ENCODE measurements at places on chromosomes 5 and 9. TPM values are rescaled to one million over a fixed set of nuclear protein-coding genes. Genes with fewer than 3 reads are reported as not detected.

- no peak for DNase-seq
- H3K27me3 ChIP-seq = no peaks in the 10 kb centered on the region
- H3K4me1 ChIP-seq = no peaks in the 10 kb centered on the region
- no peaks in the 10 kb centered on the region for H3K36me3 ChIP-seq
Measured at GRCh38 chr5:141412854-141413539, at the start of gene PCDHGA10. PCDHGA10 (plus strand) TSS chr5:141412987; CDS start chr5:141413176, 189 bp downstream.

Gene DNM1
- 36.0 TPM for total RNA-seq

GRCh38 chr5:148970228-148970627 lies 92.6 kb downstream of the SH3TC2 start:
- peaks cover 20% of the 10 kb centered on the region for H3K4me1 ChIP-seq
- peak; percentile 87 for DNase-seq
- H3K27me3 ChIP-seq = no peaks in the 10 kb centered on the region
- H3K36me3 ChIP-seq = no peaks in the 10 kb centered on the region
- no peak overlapping the region for H3K4me3 ChIP-seq

GRCh38 chr5:125215593-125215992 lies 469.2 kb upstream of the ZNF608 start:
- H3K4me1 ChIP-seq = no peaks in the 10 kb centered on the region
- no peak overlapping the region for H3K4me3 ChIP-seq
- H3K27me3 ChIP-seq = no peaks in the 10 kb centered on the region
- no peak for DNase-seq

Gene CLK4
- 39.0 TPM for total RNA-seq

GRCh38 chr5:80041527-80041926 lies 6.4 kb downstream of the THBS4 start:
- no peak overlapping the region for H3K27ac ChIP-seq
- H3K4me1 ChIP-seq = no peaks in the 10 kb centered on the region
- no peak overlapping the region for H3K4me3 ChIP-seq
- DNase-seq = no peak

DNA sequence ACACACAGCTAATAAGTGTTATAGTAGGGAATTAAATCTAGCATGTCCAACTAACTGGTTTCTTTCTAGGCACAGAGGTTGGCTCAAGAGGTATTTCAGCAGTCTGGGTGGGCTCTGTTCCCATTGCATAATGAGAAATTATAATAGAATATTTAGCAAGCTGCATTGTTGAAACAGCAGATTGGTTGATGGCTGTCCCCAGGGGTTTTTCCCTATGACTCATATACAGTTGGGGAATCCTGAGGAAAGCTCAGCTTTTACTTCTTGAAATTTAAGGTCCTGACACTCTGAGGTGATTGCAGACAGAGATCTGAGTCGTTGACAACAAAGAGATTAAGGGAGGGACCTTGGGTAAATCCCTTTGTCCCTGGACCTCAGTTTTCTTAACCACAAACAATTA lies 38.3 kb upstream of the TNFSF8 start:
- no peaks in the 10 kb centered on the region for H3K4me1 ChIP-seq
- no peaks in the 10 kb centered on the region for H3K36me3 ChIP-seq
- H3K27ac ChIP-seq = no peak overlapping the region
- no peak for DNase-seq

DNA sequence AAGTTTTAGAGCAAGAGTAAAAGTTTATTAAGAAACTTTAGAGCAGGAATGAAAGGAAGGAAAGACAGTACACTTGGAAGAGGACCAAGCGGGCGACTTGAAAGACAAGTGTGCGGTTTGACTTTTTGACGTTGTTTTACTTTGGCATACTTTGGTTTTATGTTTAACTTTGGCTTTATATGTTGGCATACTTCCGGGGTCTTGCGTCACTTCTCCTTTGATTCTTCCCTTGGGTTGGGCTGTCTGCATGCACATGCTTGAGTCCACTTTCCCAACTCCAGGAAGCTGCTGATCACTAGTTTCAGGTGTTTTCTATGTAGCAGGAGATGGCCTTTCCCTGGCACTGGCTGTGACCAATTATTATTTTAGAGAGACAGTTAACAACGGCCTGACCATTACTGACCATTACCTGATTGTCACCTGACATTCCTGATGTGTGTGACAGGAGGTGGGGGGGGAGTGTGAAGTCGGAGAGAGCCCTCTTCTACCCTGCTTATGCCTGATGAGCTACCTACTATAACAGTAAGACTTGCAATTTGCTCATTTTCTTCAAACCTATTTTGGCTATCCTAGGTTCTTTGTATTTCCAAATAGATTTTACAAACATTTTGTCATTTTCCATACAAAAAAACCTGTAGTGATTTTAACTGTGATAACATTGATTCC lies 45.5 kb downstream of the TNFSF8 start:
- no peaks in the 10 kb centered on the region for H3K36me3 ChIP-seq
- H3K27me3 ChIP-seq = no peaks in the 10 kb centered on the region
- no peak overlapping the region for H3K4me3 ChIP-seq
- H3K4me1 ChIP-seq = no peaks in the 10 kb centered on the region

GRCh38 chr5:149240354-149240998 lies 31.2 kb upstream of the AFAP1L1 start:
- no peak overlapping the region for H3K4me3 ChIP-seq
- no peaks in the 10 kb centered on the region for H3K36me3 ChIP-seq
- H3K27me3 ChIP-seq = no peaks in the 10 kb centered on the region
- no peaks in the 10 kb centered on the region for H3K4me1 ChIP-seq
- no peak overlapping the region for H3K27ac ChIP-seq
- DNase-seq = no peak

Gene PCDHGA7
- 10.8 TPM for total RNA-seq

DNA sequence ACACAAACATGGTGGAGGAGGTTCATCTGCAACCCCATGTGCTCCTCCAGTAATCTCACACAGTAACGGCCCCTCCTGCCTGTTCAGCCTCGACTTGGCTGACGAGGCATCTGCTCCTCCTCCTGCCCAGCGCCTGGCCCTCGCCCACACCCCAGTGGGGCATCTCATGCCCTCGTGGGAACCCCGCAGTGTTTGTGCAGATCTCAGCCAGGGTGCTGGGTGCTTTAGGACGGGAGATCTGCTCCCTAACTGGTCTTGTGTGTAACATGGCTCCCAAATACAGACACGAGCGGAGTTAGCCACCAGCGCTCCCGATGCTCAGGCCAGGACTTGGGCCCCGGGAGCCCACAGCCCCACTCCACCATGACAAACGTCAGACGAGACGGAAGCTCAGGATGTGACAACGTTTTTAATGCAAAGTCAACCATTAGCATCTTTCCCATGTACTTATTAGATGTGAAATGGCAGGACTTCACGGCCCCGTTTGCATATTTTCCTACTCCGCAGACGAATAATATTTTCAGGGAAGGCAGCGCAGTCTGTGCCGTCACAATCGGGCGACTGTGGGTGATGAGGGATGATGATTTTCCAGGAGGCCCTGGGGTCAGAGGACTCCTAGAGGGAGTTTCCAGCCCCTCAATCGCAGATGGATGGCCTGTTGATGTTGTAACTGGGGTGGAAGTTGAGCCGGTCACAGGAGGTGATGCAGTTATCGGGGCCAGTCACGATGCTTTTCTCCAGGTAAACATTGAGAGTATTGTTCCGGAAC lies 5.5 kb upstream of the MRPS2 start:
- H3K27me3 ChIP-seq = no peaks in the 10 kb centered on the region
- no peak overlapping the region for H3K27ac ChIP-seq

GRCh38 chr5:170745481-170746071 lies 37.9 kb upstream of the GABRP start:
- peaks cover 6% of the 10 kb centered on the region for H3K4me1 ChIP-seq
- peak; percentile 69 for DNase-seq
- no peak overlapping the region for H3K4me3 ChIP-seq
- no peaks in the 10 kb centered on the region for H3K27me3 ChIP-seq

Gene ADRB2
- 9.5 TPM for total RNA-seq

- no peaks in the 10 kb centered on the region for H3K36me3 ChIP-seq
- H3K4me3 ChIP-seq = no peak overlapping the region
- no peak overlapping the region for H3K27ac ChIP-seq
Measured at GRCh38 chr5:58133631-58134296, 326.1 kb downstream of the PLK2 start.

Gene MAP1B
- 271 TPM for total RNA-seq

DNA sequence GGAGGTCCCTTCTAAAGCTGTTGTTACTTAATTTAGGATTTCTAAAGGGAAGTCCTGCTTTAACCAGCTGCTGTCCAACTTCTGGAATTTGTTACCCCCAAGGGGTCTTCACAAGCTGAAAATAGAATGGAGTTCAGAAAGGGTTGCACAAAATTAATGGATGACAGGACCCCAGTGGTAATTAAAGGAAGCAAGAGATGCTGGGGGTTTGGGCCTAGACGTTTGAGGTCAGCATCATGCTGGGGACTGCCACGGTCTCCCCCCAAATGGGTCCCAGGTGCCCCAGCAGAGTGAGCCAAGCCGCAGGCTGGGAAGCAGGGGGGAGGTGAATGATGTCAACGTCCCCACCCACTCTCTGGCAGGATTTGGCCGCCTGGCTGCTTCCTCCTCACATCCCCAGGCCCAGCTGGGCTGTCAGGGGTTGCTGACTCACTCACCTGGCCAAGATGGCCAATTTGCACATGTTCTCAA lies 97.5 kb upstream of the ARAP3 start:
- no peak overlapping the region for H3K4me3 ChIP-seq
- H3K27me3 ChIP-seq = no peaks in the 10 kb centered on the region
- no peaks in the 10 kb centered on the region for H3K4me1 ChIP-seq
- H3K27ac ChIP-seq = peak overlapping the region; percentile 43
- H3K36me3 ChIP-seq = no peaks in the 10 kb centered on the region
- no peak for DNase-seq

DNA sequence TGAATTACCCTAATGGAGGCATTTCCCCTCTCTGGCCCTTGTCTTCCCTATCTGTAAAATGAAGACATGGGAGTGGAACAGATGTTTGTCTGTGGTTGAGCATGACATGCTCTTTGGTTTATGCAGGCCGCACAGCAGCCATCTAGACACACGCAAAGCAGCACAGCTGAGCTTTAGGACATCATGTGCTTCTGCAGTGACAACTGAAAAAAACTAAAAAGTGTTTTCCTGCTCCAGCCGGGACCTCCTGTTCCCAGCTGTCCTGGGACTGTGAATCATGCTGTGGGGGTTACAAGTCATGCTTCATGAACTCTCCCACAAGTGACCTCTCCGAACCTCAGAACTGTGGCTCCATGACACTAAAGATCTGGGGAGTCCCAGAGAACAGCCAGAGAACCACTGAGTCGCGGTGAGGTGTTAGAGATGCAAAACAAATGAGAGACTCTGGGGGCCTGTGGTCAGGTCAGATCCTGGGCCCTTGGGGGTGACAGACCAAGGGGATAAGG lies 1.7 kb downstream of the SMIM3 start:
- peak overlapping the region; percentile 89 for H3K4me3 ChIP-seq
- peak overlapping the region; percentile 94 for H3K27ac ChIP-seq
- H3K36me3 ChIP-seq = no peaks in the 10 kb centered on the region
- no peak for DNase-seq
- H3K27me3 ChIP-seq = no peaks in the 10 kb centered on the region

DNA sequence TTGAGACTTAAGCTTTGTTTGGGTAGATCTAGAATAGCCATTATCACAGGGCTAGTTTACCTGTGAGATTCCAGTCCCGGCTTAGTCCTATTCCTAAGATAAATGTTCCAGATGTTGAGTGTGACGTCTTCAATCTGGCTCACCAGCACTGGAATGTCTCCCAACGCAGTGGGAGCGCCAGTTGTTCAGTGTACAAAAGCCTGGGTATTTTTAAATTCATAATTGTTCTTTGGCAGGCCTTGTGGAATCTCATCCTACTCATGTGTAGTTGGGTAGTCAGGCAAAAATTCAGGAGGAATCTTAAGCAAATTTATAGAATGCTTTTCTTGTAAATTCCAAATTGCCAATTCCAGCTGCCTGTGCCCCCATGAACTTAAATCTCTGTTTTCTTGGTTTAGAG lies 272.6 kb upstream of the KCNN2 start:
- H3K36me3 ChIP-seq = no peaks in the 10 kb centered on the region
- H3K27me3 ChIP-seq = no peaks in the 10 kb centered on the region
- no peak overlapping the region for H3K4me3 ChIP-seq
- H3K4me1 ChIP-seq = no peaks in the 10 kb centered on the region

Gene NEUROG1
- not detected for total RNA-seq

DNA sequence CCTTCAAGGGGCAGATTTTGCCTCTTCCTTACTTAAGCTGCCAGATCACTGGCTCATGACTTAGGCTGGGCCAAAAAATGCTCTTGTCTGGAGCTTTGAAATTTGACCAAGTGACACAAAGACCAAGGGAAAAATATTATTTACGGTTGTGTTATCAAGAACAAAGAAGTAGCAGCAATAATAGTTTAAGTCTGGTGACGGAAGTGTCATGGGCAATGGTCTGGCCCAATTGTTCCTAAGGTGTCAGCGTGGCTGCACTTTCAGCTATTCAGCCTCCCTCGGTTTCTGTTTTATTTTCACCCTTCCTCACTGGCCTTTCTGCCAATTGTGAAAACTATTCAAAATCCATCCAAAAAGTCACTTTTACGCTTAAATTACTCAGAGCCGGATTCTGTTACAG lies 185.3 kb downstream of the CDH18 start:
- no peaks in the 10 kb centered on the region for H3K36me3 ChIP-seq
- H3K27me3 ChIP-seq = no peaks in the 10 kb centered on the region
- H3K27ac ChIP-seq = no peak overlapping the region

DNA sequence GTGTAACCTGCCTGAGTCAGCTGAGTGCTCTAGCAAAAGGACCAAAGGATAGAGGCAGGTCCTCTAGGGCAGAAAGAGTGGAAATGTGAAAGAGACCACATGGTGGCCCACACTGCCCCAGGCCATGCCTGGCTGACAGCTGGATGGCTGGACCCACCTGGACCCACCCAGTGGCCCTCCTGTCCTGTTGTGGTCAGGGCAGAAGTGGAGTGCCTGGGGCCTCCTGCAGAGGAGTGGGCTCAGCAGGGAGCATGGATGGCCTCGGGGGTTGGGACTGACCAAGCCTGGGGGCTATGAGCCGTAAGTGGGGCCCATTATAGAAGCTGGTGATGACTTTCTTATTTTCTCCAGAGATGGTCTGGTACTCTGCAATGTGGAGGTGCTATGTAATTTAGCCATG lies 55.7 kb upstream of the FAM120AOS start:
- no peak overlapping the region for H3K4me3 ChIP-seq
- H3K4me1 ChIP-seq = no peaks in the 10 kb centered on the region
- DNase-seq = no peak
- H3K36me3 ChIP-seq = no peaks in the 10 kb centered on the region
- H3K27ac ChIP-seq = no peak overlapping the region
- no peaks in the 10 kb centered on the region for H3K27me3 ChIP-seq

- DNase-seq = no peak
- no peaks in the 10 kb centered on the region for H3K36me3 ChIP-seq
- H3K27ac ChIP-seq = no peak overlapping the region
- no peaks in the 10 kb centered on the region for H3K27me3 ChIP-seq
- peaks cover 15% of the 10 kb centered on the region for H3K4me1 ChIP-seq
Measured at GRCh38 chr9:34332076-34332964, 3.0 kb downstream of the NUDT2 start.

- H3K4me3 ChIP-seq = no peak overlapping the region
- H3K36me3 ChIP-seq = peaks cover 3% of the 10 kb centered on the region
- no peaks in the 10 kb centered on the region for H3K27me3 ChIP-seq
- DNase-seq = peak; percentile 69
Measured at GRCh38 chr9:127521919-127522304, 70.6 kb downstream of the LRSAM1 start.

GRCh38 chr9:110975969-110976368 lies 62.3 kb downstream of the LPAR1 start:
- no peak overlapping the region for H3K4me3 ChIP-seq
- H3K4me1 ChIP-seq = no peaks in the 10 kb centered on the region
- no peak overlapping the region for H3K27ac ChIP-seq
- no peak for DNase-seq
- H3K36me3 ChIP-seq = no peaks in the 10 kb centered on the region
- no peaks in the 10 kb centered on the region for H3K27me3 ChIP-seq

Gene CCL28
- 192 TPM for total RNA-seq

Measured in breast epithelium (tissue), 4 donors.